ENCODE measurements at places on chromosomes 4 and X.

- no peak for DNase-seq
Measured at GRCh38 chr4:47287735-47288134, 175.8 kb downstream of the COMMD8 start.

GRCh38 chr4:172946503-172946902, 222.1 kb upstream of the GALNT7 start:
- DNase-seq: no peak

DNA sequence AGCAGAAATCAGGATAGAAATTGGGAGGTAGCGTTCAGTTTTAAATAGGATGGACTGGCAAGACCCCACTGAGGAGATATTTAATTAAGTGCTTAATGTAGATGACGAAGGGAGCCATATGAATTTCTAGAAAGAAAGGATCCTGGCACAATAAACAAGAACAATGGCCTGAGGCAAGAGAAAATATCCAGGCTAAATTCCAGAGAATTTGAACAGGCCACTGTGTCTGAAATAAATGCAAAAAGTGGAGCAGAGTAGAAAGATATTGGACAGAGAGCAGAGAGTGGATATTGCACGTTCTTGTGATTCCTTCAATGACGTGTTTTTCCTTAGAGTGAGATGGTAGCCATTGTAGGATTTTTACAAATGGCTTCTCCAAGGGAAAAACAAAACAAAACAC, 1504.8 kb downstream of the C4orf33 start:
- no peak for DNase-seq

GRCh38 chr4:10582059-10582686, 102.4 kb downstream of the CLNK start:
- DNase-seq: no peak

- no peak for DNase-seq
Measured at GRCh38 chr4:150005537-150005936, 72.7 kb upstream of the DCLK2 start.

GRCh38 chrX:38513112-38513742, 48.1 kb upstream of the TSPAN7 start:
- DNase-seq: no peak

- no peak for DNase-seq
Measured at GRCh38 chr4:118994030-118994429, 105.4 kb downstream of the SYNPO2 start.

- DNase-seq: no peak
Measured at GRCh38 chrX:120145295-120145925, 13.0 kb upstream of the RHOXF2 start.

DNA sequence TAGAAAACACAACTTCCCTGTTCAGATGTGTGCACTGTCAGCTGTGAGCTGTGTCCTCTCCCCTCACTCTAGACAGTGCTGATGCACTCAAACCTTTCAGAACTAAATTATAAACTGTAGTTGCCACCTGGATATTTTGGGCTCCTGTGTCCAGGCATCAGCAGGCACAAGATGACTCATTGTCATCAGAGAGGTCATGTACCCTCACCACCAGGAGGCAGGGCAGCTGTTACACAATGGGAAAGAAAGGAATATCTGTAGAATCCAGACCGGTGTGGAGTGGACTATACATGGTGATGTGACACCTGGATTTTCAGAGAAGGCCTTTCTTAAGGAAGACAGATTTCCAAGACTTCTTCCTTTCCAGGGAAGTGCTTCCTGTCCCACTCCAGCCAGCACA, 854.4 kb upstream of the AGA start:
- no peak for DNase-seq

DNA sequence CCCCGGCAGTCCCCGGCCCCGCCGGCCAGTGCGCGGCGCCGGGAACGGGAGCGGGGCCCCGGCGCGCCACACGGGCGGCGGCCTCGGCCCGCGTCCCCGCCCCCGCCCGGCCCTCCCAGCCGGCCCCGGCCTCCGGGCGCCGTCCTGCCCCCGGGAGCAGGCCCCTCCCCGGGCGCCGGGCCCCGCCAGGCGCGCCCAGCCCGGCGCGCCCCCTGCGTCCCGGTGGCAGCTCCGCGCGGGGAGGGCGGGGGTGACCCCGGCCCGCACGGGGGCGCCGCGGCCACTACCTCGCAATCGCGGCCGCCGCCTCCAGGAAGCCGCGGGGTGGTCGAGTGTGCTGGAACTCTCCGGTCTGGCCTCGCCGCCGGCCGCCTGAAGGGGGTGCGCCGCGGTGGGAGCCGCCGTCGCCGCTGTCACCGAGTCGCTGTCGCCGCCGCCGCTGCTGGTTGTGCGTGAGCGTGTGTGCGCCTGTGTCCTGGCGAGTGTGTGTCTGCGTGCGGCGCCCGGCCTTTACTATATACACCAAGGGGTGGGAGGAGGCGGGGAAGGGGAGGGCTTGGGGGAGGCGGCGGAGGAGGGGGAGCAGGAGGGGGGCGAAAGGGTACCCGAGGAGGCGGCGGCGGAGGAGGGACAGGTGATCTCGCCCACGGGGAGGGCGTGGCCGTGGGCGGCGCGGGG, at the start of gene RAI2:
RAI2 (minus strand) TSS at position 488 of the 678 bp plus-strand sequence. CDS start 59,288 bp downstream, outside the sequence.
- DNase-seq: no peak

GRCh38 chr4:165667969-165668368, 205.1 kb upstream of the TLL1 start:
- DNase-seq: no peak

GRCh38 chr4:37964734-37965457, 4.7 kb downstream of the PTTG2 start:
- DNase-seq: no peak

DNA sequence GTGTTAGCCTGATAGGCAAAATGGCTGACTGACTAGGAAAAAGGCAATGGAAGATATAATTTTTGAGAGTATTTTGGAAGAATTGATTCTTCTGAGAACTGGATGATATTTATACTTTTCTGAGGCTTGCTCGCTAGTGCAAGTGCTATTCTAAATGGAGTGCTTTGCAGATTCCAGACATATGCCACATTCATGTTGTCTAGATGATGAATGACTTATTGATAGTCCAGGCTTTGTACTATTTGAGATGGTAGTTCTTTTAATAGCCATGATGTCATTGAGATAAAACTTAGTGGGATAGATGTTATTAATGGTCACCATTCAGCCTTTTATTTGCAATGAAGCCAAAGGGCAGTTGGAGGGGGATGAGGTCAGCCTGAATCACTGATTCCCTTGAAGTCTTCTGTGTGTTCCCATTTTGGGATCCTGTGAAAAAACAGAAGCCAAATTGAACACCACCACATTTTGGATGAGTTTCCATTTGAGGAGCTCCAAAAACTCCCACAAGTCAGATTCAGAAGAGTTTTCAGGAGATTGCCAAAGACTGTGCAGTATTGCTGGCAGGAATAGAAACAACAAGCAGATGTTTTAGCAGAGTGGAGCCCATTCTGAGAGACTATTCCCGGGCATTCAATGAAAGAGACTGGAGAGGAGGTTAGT, 184.1 kb downstream of the IL1RAPL2 start:
- DNase-seq: no peak

- DNase-seq: no peak
Measured at GRCh38 chr4:173707658-173708419, 177.8 kb upstream of the HAND2 start.

GRCh38 chr4:10283761-10284160, 167.2 kb upstream of the WDR1 start:
- DNase-seq: no peak

- no peak for DNase-seq
Measured at GRCh38 chr4:54058171-54058570, 6.2 kb downstream of the CHIC2 start.

Data from caudate nucleus (tissue), 63 donors.